ENCODE measurements at places on chromosomes 5 and 9.
A peak's percentile ranks its signal among the peaks of the same experiment; 100 is the strongest.

DNA sequence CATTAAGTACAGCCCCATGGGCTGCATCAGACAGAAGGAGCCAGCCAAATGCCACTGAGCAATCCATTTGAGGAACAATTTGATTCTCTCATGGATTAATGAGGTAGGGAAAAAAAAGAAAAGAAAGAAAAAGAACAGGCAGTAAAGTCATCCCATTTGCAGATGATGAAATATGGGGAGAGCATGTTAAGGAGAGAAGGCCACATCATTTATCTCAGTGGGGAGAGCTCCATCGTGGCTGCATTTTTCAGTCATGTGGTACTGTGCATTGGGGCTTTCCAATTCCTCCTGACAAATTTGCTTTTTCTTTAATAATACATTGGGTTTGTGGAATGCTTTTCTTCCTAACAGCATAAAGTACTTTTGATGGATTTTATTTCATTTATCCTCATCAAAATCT is 375.2 kb upstream of the TLE4 start:
- DNase-seq, result no peak

DNA sequence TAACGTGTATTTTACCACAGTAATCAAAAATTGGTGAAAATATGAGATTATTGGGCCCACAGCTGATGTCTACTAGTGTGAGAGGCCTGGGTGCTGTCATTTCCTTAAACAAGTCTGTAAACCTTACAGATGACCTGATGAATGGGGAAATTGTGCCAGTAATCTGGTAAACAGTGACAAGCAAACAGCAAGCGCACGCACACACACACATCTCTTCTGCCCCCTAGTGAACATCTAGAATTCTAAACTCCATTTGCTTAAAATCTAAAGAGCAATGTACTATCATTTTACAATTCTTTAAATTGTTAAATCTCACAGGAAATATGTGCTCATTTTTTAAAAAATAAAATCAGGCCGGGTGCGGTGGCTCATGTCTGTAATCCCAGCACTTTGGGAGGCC is 7.5 kb upstream of the RAPGEF1 start:
- DNase-seq, result peak; percentile 89

DNA sequence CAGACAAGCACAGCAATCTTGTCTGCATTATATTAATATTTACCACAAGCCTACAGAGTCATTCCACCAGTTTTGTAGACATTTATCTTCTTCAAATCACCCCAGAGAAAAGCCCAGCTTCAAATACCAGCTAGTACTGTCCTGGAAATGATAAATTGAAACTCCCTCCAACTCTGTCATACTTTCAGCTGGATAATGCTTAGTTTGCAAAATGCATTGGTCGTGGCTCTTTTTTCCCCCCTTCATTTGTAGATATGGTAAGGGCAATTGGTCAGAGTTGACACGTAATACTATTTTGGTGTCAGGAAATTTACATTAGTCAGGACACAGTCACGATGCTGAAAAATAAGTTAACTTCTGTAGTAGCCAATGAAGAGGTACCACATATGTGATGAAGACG is 21.2 kb downstream of the HMHB1 start:
- no peak for DNase-seq

DNA sequence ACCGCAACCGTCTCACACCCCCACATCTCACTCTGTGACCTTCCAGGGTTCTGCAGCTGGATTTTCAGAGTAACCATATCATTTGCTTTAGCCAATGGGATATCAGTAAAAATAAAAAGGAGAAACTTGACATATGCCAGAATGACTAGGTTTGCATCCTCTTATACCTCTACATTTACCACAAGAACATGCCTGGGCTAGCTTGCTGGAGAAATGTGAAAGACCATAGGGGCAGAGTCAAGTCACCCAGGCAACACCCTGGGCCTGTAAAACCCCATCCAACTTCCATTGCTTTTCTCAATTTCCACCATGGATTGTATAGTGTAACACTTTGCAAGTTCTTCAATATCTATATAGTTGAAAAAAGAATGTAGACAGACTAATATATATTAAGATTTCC is 731.1 kb downstream of the PTPRD start:
- no peak for DNase-seq

DNA sequence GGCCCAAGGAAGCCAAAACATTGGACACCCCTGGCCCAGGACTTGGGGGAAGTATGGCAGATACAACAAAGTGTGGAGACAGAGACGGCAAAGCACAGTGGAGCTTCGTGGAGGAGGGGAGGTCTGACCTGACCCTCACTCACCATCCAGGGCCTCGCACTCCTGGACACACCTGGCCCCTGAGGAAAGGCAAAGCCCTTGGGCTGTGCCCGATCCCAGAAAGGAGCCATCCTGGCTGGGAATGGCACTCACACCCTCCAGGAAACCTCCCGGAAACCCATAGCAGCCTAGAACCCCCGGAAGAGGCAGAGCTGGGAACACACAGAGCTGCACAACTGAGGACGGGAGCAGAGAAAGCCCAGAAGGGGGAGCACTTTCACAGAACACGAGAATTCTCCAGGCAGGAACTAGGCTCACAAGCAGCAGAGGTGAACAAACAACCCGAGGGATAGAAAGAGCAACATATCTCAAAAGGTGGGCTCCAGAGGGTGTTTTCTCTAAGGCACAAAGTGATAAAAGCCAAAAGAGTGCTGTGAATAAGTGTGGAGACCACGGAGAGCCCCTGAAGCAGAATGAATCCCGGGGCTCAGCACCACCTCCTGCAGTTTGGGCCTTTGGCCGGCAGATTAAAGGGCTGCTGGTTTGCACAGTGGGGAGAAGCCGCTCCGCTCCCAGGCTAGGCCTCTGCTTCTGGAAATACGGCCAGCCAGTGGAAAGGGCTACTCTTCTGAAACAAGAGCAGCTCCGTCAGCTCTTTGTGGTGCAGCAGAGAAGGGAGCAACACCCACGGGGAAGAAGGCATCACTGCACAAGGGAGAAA is 108.2 kb downstream of the UBE2R2 start:
- peak; percentile 80 for DNase-seq

GRCh38 chr9:69076550-69076949 is 41.0 kb downstream of the FXN start:
- no peak for DNase-seq

GRCh38 chr5:139812836-139813805 is 17.5 kb downstream of the PSD2 start:
- no peak for DNase-seq

DNA sequence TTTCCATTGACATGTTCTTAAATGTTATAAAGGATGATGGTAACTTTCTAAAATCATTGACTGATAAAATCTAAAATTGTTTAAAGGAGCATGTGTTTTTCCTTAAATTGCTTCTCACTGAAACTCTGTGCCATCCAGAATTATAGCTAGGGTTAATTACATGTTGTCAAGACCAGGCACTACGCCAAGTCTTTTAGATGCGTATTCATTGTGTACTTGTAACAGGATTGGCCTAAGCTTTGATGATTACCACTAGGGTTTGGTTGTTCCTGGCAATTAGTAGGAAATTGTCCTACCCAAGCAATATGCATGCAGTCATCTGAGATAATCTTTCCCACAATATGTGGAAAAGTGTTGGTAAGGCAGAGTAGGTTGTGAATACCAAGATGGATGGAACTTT is 43.8 kb downstream of the PRKACG start:
- no peak for DNase-seq

- DNase-seq, result peak; percentile 79
Measured at GRCh38 chr5:173331956-173332479, 3.8 kb upstream of the STC2 start.

Data from pons (tissue), 1 donor.